Fibroblast of upper back skin (primary cell): ENCODE measurements at places on chromosomes 16 and 17.

DNA sequence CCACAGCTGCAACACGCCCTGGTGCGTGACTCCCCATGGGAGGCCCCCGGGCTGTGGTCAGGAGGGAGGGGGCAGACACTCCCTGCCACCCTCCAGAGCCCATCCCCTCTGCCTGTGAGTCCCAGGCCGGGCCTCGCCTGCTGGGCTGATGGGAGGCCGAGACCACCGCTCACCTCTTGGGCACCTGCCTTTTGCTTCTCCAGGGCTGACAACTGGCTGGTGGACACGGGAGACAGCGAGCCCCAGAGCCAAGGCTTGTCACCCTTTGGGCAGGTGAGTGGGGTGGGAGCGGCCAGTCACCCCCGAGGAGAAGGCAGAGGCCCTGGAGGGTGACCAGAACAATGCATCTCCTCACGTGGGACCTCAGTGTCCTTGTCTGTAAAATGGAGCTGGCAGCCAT lies 20.8 kb downstream of the CHMP1A start:
- DNase-seq: no peak

DNA sequence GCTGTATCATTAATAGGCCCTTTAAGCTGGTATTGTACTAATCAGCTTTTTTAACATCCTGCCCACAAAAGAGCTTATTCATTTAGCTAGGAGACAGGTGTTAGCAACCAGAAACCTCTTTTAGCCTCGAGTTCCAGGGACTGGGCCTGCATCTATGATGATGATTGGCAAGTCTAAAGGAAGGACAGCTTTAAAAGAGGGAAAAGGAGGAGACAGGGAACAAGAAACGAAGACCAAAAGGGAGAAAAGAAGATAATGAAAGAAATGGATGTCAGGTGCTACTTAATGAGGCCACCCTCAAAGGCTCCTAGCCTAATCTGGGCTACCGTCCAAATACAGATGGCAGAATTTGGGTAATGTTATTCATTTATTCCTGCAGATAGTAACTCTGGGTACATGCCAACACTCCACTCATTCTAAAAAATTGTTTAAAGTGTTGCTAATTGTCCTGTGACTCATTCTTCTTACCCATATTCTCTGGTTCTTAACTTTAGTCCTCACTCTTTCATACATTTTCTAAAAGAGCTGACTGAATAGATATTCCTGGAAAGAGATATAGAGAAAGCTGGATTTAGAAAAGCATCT lies 18.7 kb upstream of the RFFL start:
- peak; percentile 87 for DNase-seq

GRCh38 chr17:68603656-68604055 lies 2.5 kb upstream of the FAM20A start:
- no peak for DNase-seq

GRCh38 chr16:4616047-4616811 lies 1.5 kb upstream of the UBALD1 start:
- peak; percentile 100 for DNase-seq

DNA sequence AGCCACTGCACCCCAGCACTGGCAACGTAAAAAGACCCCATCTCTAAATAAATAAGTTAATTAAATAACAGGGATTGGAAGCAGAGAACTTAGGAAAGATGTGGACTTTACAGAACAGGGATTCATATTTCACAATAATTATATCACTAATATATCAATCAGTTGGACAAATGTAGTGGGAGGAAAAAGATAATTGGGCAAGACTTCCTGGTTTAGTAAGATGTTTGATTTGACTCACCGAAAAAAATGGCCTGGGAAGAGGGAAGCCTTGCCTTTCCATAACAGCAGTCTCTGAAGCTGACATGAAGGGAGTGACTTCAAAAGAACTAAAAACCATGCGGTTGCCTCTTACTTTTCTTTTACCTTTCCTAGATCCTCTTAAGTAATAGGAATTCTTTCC lies 15.2 kb upstream of the C17orf78 start:
- DNase-seq: no peak

DNA sequence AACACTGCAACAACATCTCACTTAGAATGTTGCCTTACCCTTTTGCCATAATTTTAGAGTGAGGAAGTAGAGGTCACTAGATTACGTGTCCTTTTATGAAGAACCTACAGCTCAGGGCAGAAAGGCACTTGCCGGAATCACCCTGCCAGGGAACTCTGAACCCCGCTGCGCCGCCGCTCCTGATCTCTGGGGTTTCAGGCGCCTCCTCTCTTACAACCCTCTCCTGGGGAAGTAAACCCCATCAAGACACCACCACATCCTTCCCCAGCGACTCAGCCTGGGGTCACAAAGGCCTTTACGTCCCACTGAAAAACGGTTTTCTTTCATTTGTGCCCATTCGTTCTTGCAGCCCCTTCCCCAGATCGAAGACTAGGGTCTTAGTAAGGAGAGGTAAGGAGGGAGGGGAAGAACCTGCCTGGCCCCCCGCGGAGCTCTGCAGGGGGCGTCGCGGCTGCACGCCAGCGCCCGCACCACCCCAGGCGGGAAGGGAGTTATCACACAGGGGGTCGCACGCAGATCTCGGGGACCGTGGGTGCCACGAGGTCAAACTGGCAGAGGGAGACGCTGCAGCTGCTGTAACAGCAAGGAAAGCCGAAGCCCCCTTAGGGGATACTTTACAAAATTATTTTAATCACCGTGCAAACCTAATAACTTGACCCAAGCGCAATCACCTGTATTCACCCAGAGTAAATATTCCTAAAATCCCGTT lies 1.0 kb upstream of the HLF start:
- DNase-seq: no peak

GRCh38 chr16:85475233-85475632 lies 137.9 kb upstream of the GSE1 start:
- DNase-seq: no peak
